ENCODE measurements at places on chromosomes 6 and 20.

GRCh38 chr6:26390531-26390930 lies 7.6 kb downstream of the BTN2A2 start:
- peak; percentile 21 for DNase-seq

DNA sequence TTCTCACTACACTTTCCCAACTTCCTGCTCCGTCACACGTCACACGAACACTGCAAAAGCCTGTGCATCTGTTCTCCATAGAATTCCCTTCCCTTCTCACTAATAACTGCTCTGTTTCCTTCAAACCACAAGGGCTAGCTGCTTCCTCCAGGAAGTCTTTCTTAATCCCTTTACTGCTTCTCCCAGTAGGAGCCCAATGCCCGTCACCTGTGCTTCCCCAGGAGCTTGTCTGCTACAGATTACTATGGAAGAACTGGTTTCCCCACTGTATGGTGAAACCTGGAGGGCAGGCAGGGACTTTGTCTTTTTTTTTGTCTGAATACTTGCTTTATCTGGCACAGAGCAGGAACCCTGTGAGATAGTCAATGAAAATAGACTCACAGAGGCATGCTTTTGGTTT lies 444.7 kb upstream of the MAP3K7 start:
- DNase-seq = no peak

GRCh38 chr20:34970193-34970840 lies 14.6 kb downstream of the MYH7B start:
- DNase-seq = no peak

- DNase-seq = no peak
Observed at GRCh38 chr6:40910260-40910893, 128.6 kb downstream of the UNC5CL start.

- peak; percentile 95 for DNase-seq
Observed at GRCh38 chr6:81752921-81753710, 635 bp upstream of the TENT5A start.

DNA sequence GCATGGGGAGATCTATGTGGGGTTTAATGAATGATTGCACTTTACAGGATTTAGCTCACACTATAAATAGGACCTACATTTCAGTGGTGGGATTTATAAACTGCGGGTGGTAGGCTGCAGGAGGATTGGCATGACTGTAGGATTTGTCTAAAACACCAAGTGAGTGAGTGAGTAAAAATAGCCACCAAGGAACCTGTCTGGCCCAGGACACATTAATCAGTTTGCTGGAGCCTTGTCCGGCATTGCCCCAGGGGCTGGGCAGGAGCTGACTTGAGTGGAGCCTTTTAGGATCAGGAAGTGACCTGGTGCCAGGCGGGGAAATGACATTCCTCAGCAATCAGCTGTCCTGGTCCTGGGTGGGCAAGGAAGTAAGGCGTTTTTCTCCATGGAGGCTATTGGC lies 278.7 kb upstream of the PRND start:
- DNase-seq = no peak

DNA sequence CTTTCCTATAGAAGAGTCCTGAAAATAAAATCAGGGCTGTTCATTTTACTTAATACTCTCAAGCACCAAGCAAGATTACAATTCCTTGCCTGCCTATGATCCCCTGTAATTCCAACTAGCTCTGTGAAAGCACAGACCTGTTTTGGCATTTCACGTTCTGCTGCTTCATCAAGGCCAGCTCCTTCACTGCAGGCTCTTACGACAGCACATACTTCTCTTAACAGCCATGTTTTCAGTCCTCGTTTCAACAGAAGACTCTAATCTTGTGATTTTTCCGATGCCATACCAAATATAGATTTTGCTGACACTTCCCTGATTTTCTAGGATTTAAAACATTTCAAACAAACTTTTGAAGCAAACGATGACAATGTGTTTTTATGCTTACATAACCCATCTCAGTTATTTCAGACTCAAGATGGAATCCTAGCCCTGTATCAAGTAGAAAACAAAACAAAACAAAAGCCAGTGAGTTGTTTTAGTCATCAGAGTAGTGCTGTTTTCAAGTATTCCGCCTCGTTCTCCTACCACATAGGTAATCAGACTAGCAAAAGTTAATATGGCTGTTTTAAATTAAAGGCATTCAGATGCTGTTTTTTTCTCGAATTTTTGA lies 616.5 kb upstream of the CITED2 start:
- peak; percentile 93 for DNase-seq

DNA sequence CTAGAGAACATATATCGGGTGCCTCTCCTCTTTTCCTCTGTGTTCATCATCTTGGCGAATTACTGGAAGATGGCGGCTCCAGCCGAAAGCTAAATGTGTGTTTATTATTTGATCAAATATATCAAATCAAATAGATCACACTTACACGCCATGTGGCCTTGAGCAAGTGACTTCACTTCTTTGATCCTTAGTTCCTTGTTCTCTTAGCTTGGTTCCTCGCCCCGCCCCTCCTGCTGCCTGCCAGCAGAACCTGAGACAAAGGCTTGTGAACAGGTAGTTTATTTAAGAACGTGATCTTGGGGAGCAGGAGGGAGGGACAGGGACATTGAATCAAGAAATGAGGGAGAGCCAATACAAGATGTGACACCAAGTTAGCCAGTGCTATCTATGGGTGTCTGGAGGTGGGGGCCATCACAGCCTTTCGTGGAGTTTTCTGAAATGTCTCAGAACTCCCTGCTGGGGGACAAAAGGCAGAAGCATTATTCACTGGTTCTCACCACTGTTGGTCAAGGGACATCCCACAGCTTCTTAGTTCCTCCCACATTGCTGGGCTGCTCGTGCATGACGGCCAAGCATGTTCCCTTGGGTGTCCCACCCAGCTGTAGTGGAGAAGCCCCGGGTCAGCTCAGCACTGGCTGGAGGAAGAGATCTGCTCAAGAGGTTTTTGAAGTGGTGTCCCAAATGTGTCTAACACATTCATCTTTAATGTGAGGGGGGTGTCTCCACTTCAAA lies 44.9 kb upstream of the RNF24 start:
- DNase-seq = no peak

DNA sequence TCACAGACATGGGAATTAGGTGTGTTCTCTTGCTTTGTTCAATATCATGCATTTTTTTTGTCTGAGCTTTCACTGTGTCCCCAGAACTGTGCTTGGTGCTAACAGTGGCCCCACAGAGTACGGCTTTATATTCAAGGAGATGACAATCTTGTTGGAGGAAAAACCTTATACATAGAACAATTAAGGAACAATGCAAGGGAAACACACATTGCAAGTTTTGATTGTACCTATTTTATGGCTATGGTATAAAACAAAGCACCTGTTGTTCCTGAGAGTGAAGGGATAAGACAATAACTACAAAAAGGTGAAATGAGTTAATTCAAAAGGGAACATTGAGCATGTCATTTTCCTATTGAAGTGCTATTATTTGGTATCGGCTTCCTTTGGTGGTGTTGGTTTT lies 143.9 kb upstream of the ESR1 start:
- no peak for DNase-seq

DNA sequence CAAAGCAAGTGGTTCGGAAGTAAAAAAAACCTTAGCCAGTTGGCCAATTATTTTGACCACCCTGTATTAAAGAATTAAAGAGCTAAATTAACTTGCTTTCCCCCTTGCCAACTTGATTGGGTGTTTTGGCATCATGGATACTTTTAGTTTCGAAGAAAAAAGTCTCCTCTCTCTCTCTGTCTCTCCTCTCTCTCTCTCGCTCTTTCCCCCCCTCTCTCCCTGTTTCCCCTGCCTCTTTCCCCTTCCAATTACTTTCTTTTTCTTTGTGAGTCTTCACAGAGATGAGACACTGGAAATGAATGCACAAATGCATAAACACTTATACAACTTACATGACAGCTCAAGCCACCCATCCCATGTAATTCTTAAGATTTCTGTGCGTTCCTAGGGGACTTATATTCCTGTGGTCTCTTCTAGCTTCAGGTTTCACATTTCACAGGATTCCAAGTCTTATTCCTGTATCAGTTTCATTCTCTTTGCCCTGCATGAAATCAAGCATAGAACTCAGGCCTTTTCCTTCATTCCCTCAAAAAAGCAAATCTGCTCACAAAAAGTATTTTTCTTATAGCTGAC lies 32.9 kb upstream of the EYA4 start:
- DNase-seq = no peak

GRCh38 chr6:35173044-35173426 lies 31.9 kb upstream of the TCP11 start:
- DNase-seq = no peak

DNA sequence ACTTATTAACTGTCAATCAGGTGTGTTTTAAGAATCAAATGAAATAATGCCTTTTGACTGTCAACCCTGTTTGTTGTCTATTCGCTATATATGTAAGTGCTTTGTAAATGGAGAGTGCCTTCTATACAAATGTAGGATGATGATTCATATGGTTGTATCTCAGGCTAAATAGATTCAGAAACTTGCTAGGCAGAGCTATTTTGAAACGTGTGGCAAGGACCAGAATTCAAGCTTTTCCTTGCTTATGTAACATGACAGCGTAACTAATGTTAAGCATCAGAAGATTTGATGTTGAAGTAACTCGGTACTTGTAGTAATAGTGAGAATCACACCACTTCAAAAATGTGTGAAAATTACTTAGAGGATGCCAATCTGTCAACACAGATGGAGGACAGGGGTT lies 3.4 kb downstream of the OGFRL1 start:
- DNase-seq = peak; percentile 22

DNA sequence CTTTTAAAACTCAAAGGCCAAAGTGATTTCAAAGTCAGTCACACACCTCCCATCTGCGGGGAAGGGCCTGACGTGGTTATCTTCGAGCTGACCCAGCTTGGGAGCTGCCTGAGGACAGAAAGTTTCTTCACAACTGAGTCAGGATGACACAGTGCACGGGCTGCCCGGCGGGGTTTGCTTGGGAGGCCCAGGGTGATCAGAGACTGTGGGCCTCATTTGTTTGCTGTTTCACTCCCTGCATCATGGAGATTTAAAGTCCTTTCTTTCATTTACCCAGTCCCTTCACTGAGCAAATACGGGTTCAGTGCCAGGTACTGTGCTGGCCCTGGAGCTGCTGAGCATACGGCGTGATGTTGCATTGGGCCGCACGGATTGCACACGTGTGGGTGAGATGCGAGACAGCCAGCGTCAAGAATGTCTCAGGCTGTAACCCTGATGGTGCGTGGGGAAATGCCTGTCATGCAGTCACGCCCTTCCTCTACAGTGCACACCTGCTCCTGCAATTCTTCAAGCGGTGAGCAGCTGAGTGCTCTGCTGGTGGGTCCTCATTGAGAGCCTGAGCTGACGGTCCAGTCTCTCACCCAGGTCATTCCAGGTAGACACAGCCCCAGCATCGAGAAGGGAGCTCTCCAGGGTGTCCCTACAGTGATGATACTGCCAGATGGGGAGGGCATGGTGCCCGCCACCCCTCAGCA lies 82.7 kb upstream of the PMEPA1 start:
- no peak for DNase-seq

GRCh38 chr6:128723667-128724066 lies 159.3 kb upstream of the LAMA2 start:
- DNase-seq = no peak

DNA sequence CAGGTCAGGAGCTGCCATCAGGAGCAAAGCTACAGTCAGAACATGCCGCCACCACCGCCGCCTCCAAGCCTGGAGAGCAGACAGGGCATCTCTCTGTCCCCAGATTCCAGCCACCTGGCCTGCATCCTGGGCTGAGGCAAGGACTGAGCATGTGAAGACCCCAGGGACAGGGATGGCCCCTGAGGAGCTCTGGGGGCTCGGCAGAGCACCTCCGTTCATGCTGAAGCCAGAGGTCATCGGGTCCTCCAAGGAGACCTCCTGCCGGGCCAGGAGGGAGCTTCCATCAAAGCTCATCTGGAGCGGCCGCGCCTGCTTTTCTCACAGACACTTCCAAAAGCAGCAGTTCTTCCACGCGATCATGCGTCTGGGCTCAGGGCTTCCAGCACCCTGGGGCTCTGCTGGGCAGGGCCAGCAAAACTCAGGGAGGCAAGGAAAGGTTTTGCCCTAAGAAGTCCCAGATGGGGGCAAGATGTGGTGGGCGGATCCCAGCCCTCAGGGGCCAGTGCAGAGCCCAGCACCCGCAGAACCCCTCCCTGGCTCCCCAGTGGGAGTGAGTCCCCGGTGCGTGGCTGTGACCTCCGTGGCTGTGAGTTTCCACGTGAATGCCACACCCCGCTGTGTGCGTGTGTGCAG lies 138.4 kb downstream of the TAF4 start:
- DNase-seq = no peak

- DNase-seq = no peak
Observed at GRCh38 chr6:33216117-33216649, 7.9 kb downstream of the RING1 start.

- peak; percentile 93 for DNase-seq
Observed at GRCh38 chr20:36465109-36466080, 75.9 kb upstream of the MYL9 start.

DNA sequence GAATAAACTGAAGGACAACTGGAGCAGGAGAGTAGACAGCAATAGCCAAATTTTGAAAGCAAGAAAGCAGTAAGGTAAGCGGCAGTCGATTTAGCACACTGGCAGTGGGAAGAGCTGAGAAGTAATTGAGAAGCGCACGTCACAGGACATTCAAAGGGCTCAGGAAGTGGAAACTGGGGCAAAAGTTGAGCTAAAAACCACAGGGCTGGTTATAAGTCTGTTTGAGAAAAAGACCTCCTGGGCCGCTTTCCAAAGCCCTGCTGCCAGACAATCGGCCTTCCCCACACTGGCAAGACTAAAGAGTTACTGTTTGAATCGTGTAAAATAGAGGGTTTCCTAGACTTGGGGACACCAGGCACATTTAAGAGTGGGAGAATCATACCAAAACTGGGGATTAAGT lies 161.4 kb downstream of the DNAH8 start:
- DNase-seq = no peak

DNA sequence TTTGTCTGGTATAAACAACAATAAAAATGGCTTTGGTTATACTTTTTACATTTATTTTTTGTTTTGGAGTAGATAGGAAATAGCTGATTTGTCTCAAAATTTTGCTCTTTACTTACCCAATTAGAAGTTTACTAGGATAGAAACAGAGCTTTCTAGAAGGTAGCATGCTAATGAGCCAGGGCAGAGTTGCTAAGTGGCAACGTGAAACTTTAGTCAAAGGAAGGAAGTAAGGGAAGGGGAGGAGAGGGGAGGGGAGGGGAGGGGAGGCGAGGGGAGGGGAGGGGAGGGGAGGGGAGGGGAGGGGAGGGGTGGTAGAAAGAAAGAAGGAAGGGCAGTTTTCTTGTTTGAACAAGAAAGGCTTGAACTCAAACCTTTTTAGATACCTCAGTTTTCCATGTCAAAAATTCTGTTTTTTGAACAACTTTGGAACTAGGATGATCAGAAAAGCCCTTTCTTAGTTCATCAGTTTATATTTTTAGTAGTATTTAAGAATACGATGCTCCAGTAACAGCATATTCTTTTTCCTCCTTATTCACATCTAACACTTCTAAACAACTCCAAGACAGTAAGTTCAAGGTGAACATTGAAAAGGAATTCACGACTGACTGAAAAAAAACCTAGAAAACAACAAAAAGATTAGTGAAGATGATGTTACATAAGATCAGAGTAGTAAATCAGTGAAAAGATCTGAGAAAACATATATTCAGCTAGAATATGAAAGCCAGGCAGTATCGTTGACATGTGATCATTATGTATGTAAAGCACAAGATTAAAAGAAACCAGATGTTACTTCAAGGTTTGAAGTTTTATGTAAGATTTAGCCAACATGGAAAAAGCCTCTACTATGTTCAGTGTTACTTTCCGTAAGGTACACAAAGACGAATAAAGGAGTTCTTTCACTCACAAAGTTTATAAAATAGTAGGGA lies 263.4 kb downstream of the ARHGAP18 start:
- no peak for DNase-seq

Measured in fibroblast of villous mesenchyme (primary cell).